Glutamatergic neuron (in vitro differentiated cells): ENCODE measurements at places on chromosomes 13 and 19.
A peak's percentile ranks its signal among the peaks of the same experiment; 100 is the strongest.

DNA sequence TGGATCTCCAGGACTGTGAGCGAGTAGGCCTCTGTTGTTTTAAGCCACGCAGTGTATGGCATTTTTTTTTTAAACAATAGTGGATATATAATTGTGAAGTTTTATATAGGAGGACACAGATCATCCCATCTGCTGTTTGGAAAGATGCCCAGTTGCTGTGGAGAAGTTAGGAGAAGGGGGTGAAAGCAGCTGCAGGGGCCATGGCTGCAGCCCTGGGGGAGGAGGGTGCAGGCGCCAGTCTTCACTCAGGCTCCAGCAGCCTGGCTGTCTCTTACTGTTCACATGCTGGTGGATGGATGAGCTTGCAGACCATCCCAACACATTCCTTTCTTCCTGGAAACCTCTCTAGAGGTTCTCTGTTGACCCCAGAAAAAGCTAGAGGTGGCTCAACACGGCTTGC is 242.3 kb downstream of the TEX29 start:
- no peak overlapping the region for H3K4me3 ChIP-seq
- H3K27me3 ChIP-seq = peaks cover 9% of the 10 kb centered on the region
- peaks cover 8% of the 10 kb centered on the region for H3K36me3 ChIP-seq
- DNase-seq = no peak

- H3K4me1 ChIP-seq = peaks cover 33% of the 10 kb centered on the region
- H3K36me3 ChIP-seq = no peaks in the 10 kb centered on the region
- peaks cover 7% of the 10 kb centered on the region for H3K27me3 ChIP-seq
- H3K4me3 ChIP-seq = peak overlapping the region; percentile 37
Measured at GRCh38 chr13:102589301-102589822, 7.4 kb upstream of the TPP2 start.

GRCh38 chr19:39553082-39553652 is 13.2 kb upstream of the EID2 start:
- H3K36me3 ChIP-seq = no peaks in the 10 kb centered on the region
- DNase-seq = no peak
- no peaks in the 10 kb centered on the region for H3K4me1 ChIP-seq
- no peak overlapping the region for H3K27ac ChIP-seq
- no peak overlapping the region for H3K4me3 ChIP-seq

DNA sequence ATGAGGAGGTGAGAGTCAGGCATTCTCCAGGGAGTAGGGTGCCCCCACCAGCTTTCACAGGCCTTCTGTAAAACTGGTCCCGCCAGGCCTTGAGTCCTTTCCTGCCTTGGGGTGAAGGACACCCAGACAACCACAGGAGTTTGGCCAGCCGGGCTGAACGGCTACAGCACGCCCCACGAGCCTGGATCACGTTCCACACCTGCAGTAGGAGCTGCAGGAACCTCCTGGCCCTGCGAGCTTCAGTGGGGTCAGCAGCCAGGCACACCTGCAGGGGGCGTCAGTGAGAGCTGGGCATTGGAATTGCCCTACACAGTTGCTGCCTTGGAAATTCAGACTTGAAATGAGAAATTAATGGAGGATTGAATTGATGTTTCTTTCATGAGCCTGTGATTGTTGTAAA is 45.7 kb downstream of the COL4A2 start:
- no peaks in the 10 kb centered on the region for H3K36me3 ChIP-seq
- no peak for DNase-seq

GRCh38 chr19:43105496-43105895 is 23.0 kb upstream of the PSG2 start:
- H3K4me3 ChIP-seq = no peak overlapping the region
- H3K4me1 ChIP-seq = no peaks in the 10 kb centered on the region
- no peak overlapping the region for H3K27ac ChIP-seq
- no peaks in the 10 kb centered on the region for H3K27me3 ChIP-seq
- no peak for DNase-seq
- H3K36me3 ChIP-seq = peaks cover 9% of the 10 kb centered on the region
